ENCODE measurements at places on chromosomes 16 and 17.

DNA sequence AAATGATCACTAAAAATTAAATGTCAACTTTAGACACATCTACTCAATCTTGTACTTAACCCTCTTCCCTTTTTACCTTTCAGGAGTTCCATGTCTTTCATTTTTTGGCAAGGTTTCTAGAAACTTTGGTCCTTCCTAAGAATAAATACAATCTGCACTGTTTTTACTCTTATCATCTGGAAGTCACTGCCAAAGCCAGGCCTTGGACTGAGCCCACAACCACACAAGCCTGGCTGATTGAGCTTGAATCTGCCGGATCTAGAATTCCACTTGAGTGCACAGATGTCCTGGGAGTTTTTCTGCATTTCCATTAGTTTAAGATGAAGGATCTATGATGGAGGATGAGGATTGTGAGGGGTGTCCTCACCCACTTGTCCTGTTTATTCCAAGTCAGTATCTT, 126.1 kb downstream of the VPS53 start:
- DNase-seq = no peak

GRCh38 chr17:29557739-29558116, 9.1 kb downstream of the ABHD15 start:
- DNase-seq = no peak

DNA sequence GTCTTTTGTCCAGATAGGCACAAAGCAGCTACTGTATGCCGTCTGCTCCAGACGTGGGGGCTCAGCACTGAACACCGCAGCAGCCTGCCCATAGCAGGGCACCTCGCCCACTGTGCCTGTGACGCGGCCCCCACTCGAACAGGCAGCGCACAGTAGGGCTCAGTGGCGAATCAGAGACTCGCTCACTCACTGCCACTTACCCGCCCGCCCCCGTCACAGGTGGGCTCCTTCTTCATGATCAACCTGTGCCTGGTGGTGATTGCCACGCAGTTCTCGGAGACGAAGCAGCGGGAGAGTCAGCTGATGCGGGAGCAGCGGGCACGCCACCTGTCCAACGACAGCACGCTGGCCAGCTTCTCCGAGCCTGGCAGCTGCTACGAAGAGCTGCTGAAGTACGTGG, 23.6 kb downstream of the TPSG1 start:
- DNase-seq = no peak

- DNase-seq = no peak
Observed at GRCh38 chr16:83138976-83139690, 512.4 kb downstream of the CDH13 start.

DNA sequence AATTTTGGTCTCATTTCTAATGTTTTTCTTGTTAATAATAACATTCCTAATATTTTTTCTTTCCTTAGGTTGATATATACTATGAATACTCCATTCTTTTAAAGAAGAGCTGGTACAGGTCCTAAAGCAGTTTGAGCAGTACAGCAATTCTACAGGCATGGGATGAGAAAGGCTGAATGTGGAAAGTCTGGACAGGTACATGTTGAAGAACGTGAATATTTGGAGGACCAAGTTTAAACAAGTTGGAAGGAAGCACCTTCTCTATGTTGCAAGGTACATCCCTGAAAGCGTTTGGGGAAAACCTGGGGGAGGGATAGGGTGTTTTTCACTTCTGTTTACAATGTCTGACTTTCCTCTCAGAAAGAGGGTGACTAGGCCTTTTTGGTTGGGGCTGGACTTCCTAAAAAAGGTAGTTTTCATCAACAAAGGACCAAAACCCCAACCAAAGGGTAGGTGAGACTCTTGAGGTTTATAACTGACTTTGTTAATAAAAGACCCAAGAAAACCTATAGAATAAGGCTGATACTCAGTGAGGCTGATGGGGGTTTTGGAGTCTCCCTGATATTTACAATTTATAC, 95.9 kb upstream of the AXIN2 start:
- no peak for DNase-seq

All from kidney epithelial cell (primary cell).